ENCODE measurements at places on chromosomes 12 and 14.

GRCh38 chr14:58912287-58912686 lies 274.5 kb downstream of the DACT1 start:
- no peak for DNase-seq

DNA sequence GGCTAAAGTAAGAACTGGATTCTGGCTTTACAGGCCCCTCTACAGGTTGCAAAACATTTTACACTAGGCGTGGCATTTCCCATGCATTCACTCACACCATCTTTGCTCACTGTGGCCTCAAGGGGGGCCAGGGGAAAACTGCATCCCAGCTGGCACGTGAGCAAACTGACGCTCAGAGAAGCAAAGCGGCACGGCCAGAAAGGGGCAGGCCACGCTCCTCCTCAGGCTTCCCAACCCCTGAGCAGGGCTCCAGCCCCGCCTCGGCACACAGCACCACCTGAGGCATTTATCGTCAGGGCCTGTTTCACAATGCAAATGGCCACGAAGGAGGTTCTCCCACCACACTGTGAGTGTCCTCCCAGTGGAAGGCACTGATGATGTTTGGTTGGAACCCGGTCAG lies 90.8 kb downstream of the BCL11B start:
- DNase-seq, result no peak

DNA sequence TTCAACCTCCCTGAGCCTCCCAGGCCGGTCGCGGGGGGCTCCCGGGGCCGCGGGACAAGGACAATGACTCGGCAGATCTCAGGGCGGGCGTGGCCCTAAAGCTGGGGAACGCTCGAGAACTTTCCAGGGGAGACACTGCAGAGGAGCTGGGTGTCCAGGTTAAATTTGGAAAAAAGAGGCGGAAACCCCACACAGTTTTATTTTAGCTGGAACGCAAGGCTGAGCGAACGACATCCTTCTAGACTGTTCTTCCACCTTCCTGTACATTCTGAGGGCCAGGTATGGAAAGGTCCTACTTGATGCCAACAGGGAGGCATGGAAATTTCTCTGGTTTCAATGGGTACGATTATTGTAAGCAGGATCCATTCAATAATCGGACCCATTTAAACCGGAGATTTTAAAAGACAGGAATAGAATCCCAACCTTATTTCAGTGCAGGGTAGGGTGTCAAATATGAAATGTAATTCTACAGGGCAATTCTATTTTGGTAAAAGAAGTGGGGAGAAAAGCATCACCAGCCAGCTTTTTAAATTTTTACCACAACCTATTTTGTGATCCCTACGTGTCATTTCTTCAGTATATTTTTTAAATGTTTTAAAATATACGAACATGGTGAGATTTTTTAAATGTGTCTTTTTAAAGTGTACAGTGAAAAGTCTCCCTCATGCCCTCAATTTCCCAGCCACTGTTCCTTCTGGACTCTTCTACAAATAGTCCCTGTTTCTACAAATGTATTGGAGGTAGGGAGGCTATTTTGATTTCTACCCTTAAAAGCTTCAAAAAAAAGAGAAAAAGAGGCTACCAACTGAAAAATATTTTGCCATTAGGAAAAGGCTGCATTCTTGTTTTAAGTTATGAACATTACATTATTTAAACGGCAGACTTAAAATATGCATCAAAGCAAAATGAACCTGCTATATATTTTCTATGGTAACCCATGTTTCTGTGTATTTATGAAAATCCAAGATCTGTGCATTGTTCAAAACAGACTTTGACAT lies 1.1 kb upstream of the UBC start:
- peak; percentile 55 for DNase-seq

- DNase-seq, result no peak
Observed at GRCh38 chr14:33315721-33316120, 377.0 kb downstream of the NPAS3 start.

- peak; percentile 47 for DNase-seq
Observed at GRCh38 chr12:13183620-13184019, 12.9 kb upstream of the EMP1 start.

DNA sequence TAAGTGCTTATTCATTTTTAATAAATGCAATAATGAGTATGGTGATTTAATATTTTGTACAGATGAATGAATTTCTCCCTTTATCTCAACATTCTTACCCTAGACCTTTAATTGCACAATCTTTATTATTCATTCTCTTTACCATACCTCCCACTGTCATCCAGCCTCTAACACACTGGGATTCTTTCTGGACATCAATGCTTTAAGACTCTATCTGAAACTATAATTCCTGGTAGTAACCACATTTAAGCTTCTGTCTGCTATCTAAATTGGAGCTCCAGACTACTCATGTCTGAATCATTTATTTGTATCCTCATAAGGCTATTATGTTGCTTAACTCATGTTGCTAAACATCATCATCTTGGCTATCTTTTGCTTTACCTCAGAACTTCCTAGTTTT lies 270.2 kb downstream of the ALG10B start:
- DNase-seq, result peak; percentile 29

Data from cardiac fibroblast (primary cell).